ENCODE measurements at places on chromosomes 3 and 15.

- peak; percentile 79 for DNase-seq
Measured at GRCh38 chr3:117059067-117059955, 349.7 kb downstream of the TUSC7 start.

DNA sequence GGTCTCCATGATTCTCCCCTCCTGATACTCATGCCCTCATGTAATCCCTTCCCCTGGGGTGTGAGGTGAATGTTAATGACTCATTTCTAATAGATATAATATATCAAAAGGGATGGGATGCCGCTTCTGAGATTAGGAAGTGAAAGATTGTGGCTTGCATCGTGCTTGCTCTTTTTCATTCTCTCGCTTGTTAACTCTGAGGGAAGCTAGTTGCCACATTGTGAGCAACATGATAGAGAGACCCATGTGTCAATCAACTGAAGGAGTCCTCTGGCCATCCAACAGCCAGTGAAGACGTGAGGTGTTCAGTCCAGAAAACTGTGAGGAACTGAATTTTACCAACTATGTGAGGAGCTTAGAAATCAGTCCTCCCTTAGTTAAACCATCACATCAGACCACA lies 28.9 kb upstream of the DRD3 start:
- no peak for DNase-seq

DNA sequence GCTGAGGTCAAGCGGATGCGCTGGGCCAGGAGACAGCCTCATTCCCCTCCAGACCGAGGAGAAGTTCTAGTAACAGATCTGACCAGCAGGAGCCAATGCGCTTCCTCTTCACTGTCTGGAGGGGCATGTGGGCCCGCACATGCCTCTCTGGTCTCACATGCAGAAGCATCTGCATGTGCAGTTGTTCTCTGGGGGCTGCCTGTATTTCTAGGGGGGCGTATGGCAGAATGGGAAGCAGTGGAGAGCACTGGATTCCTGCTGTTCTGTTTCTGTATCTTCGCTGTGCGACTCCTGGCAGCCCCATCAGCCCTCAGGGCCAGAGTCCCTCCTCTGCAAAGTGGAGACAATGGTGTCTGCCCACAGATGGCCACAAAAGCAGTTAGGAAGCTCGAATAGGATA lies 170.4 kb upstream of the IQSEC1 start:
- no peak for DNase-seq

GRCh38 chr3:45894015-45894414 lies 7.7 kb downstream of the CCR9 start:
- no peak for DNase-seq

GRCh38 chr3:24373198-24373959 lies 121.3 kb downstream of the THRB start:
- no peak for DNase-seq

DNA sequence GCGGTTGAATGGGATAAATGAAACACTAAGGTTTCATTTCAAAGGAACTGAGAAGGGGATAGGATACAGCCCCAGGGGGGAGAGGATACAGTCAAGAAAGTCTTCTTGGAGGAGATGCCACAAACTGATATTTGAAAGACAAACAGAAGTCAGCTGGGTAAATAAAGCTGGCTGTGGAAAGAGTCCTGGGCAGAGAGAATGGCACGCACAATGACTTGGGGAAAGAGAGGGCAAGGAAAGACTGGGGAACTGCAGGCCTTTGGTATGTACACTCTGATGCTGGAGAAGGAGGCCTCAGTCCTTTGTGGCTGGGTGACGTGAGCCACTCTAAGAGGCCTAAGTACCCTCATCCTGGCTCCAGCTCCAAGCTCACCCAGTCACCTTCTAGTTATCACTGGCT lies 45.2 kb upstream of the LMCD1 start:
- DNase-seq = no peak

GRCh38 chr3:13417166-13417947 lies 2.8 kb downstream of the NUP210 start:
- DNase-seq = no peak

GRCh38 chr3:178454726-178455125 lies 81.5 kb upstream of the KCNMB2 start:
- DNase-seq = no peak

- DNase-seq = no peak
Measured at GRCh38 chr3:184231671-184232070, 2.3 kb downstream of the VWA5B2 start.

DNA sequence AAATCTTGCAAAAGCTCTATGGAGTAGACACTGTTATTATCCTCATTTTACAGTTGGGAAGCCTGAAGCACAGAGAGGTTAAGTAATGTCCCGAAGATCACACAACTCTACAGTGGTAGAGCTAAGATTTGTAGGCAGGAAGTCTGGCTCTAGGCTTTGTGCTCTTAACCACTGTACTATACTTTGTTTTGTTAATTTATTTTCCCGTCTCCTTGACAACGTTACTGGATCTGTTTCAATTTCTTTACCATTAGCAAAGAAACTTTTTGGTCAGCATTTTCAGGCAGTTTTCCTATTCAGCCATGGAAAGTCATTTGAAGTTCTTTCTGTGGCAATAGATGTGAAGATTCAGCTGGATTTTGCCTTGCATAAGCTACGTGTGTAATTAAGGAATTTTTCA lies 51.7 kb downstream of the OTOL1 start:
- no peak for DNase-seq

GRCh38 chr15:44738340-44738984 lies 2.1 kb downstream of the TRIM69 start:
- DNase-seq = no peak

DNA sequence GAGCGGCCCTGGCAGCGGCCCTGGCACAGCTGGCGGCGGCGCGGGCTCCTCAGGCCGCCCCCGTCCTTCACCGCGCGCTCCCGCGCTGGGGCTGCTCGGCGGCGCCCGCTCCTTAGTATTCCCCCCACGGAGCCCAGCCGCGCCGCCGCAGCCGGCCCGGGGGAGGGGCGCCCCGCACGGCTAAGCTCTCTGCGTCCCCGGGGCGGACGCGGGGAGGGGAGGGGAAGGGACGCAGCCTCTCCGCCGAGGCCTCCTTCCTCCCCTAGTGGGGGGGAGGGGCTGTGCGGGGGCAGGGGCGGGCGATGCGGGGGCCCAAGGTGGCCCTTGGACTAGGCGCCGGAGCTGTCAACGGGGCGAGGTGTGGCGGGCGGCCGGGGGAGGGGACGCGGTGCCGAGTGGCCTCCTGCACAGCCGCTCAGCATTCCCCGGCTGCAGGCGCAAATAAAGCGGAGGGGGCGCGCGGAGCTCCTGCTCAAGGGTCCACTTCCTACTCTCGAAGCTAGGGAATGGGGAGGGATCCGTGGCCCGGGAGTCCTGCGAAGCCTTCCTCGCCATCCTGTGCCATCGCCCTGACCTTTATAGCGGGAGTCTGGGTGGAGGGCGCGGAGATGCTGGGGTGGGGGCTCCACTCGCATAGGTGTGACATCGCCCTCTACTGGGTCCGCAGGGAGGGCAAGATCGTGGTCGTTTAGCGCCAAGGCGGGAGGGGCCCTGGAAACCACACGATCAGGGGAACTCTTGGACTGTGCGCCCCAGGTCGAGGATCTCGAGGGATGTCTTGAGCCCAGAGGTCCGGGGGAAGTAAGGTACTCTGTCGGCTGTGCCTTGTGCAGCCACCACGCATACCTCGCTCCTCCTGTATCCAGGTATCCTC lies 22.2 kb downstream of the EPHB3 start:
- peak; percentile 81 for DNase-seq

DNA sequence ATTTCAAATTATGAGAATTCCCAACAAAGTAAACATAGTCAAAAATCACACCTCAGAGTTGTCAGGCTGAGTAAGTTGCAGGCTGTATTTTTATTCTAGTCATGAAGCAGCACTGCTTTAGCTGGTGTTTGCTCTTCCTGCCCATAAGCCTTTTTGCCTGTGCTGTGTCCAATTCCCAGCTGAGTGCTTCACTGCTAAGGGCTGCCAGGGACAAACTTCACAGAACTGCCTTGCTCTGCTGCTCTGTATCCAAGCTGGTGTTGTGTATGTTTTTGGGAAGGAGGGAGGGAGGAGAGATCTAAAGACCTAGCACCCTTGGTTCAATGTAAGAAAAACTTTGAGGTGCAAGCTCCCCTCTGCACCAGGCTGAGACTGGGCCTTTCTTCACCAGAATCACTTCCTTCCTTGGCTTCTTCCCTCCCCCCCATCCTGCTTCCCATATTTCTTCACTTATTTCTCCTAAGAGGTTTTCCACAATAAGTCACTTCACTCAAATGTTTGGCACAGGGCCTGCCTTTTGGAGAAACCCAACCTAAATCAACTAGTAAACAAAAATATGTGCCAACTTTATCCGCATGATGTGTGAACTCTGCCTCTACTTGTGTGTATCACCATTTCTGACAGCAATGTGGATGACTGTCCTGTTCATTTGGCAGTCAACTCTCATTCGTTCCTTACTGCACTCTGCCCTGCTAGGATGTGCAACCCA lies 156.1 kb downstream of the TBL1XR1 start:
- DNase-seq = peak; percentile 85

DNA sequence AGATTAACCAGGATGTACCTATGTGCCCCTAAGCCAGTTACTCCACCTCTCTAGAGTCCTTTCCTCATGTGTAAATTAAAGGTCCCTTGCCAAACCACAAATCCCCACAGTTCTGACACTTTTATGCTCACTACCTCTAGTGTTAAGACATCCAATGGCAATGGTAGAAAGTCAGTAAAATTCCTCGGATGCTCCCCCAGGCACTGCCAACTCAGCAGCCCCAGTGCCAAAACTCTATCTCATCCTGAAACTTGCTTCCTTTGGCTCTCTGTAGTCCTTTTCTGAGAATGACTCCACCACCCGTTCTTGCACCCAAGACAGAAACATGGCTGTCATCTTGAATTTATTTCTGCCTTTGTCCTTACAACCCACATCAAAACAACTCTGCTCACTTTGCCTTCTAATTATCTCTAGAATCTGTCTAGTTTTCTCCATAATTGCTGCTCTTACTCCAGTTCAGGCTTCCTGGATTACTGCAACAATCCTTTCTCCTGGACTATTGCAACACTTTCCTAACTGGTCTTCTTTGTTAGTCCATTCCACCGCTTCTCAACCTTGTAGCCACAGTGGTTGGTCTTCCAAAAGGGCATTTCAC lies 41.6 kb downstream of the MB21D2 start:
- DNase-seq = no peak

DNA sequence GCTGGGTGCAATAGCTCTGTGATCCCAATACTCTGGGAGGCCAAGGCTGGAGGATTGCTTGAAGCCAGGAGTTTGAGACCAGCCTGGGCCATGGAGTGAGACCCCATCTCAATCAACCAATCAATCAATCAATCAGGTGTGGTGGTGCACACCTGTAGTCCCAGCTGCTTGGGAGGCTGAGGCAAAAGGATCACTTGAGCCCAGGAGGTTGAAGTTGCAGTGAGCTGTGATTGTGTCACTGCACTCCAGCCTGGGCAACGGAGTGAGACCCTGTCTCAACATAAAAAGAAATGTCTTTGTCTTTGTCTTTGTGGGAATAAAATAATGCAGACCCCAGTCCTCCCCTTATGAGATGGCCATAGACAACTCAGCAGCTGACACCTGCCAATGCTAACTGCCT lies 34.9 kb upstream of the TLE3 start:
- DNase-seq = no peak

GRCh38 chr3:16359331-16359730 lies 94.3 kb downstream of the OXNAD1 start:
- no peak for DNase-seq

DNA sequence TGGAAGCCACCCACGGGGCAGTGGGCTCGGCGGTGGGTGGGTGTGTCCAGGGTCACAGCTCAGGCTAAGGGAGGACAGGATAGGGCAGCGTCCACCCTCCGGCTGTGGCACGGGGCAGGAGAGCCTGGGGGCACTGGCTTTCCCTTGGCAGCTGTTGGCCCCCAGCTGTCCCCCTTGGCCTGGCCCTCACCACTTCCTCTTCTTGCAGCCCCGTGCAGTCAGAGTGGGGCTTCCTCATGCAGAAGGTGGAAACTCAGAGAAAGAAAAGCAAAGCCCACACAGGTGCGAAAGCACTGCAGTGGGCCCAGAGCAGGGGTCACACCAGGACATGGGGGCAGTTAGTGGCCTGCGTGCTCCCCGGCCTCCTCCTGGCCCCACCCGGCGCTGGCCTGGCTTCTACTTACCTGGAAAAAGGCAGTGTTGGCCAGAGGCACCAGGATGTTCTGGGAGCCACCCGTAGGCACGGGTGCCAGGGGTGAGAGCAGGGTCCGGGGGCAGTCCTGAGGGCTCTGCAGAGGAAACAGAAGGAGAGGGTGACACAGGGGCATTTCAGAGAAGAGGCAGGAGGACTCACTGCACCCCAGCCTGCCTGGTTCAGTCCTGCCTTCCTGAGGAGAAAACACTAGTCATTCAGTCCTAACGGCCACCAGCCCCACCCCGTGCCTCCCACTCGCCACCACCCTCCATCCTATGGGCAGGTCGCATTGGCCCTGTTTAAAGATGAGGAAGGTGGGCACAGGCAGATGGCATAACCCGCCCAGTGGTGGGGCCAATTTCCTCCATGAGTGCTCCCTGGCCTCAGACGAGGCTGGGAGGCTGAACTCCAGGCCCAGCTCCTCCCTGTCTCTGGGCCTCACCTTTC lies 28.3 kb downstream of the PLXND1 start:
- DNase-seq = no peak

DNA sequence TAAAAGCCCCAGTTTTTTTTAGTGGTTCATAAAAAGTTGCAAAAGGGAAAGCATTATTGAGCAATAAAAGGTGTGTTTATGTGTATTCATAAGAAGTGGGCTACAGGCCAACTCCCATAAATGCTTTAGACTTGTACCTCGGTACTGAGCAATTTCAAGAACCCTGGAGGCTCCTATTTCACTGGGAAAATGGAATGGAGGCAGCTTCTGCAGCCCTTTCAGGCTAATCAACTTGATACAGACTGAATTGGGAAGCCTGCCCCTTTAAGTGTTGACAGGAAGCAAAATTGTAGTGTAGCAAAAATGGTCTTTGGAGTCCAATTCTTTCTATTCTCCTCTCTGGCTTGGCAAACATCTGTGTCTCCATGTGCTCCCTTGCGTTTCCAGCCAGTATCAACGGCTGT lies 118.8 kb downstream of the ECT2 start:
- no peak for DNase-seq

DNA sequence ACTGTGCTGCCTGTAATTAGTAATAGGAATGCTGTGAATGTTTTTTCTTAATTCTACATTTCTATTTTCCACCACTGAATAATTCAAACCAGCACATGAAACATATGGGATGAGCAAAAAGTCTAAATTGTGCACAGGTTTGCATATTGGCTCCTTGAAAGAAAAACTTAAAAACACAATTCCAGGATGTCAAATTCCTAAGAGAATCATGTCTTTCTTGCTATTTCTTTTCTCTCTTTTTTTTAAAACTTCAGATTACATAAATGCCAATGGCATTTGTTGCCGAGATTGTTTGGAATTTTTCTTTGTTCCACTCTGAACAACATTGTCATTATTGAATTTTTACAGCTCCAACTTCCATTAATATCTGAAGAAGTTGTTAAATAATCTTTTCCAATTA lies 60.8 kb downstream of the VGLL3 start:
- no peak for DNase-seq
